ENCODE measurements at places on chromosomes 2 and 18.
A peak's percentile ranks its signal among the peaks of the same experiment; 100 is the strongest.

DNA sequence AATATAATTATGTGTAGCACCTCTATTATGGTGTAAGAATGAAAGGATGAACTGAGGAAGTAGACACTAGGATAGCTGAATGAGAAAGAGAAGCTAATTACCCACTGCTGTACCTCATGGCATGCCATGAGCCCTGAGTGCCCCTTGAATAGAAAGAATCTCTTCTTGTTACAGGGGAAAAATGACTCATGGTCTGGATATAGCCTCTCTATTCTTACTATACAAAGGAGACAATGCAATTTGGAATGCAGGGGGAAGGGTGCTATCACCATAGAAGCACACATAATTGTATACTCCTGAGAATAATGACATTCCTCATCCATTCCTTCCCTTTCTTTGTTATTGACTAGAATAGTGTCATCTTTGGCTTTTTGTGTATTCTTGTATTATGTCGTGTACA lies 385.2 kb downstream of the CDH7 start:
- no peak overlapping the region for H3K4me3 ChIP-seq
- H3K4me1 ChIP-seq: no peaks in the 10 kb centered on the region
- DNase-seq: peak; percentile 19
- peak overlapping the region; percentile 54 for H3K27ac ChIP-seq
- H3K27me3 ChIP-seq: no peaks in the 10 kb centered on the region

- H3K4me1 ChIP-seq: peaks cover 6% of the 10 kb centered on the region
- H3K27me3 ChIP-seq: no peaks in the 10 kb centered on the region
- H3K4me3 ChIP-seq: no peak overlapping the region
Measured at GRCh38 chr2:234514099-234514498, 17.2 kb upstream of the ARL4C start.

GRCh38 chr2:219522111-219523030 lies 8.1 kb downstream of the ASIC4 start:
- no peaks in the 10 kb centered on the region for H3K36me3 ChIP-seq
- peaks cover 31% of the 10 kb centered on the region for H3K27me3 ChIP-seq
- H3K27ac ChIP-seq: no peak overlapping the region
- peaks cover 14% of the 10 kb centered on the region for H3K4me1 ChIP-seq
- no peak overlapping the region for H3K4me3 ChIP-seq

DNA sequence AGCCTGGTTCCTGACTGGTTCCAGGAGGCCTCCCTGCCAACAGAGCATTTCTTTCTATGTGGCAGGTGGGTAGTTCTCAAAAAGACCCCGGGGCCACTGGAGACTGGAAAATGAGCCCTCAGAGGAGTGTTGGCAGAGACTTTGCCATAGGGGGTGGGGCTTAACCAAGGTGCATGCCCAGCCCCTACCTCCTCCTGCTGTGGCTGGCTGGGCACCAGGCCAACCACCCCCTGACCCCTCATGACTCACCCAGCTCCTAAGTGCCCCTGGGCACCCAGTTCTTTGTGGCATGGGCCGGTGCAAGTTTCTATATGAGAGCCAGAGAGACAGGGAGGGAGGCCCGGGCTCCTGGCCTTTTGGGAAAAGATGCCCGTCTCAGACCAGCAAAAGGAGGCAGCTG lies 98.2 kb upstream of the SMAD2 start:
- no peaks in the 10 kb centered on the region for H3K36me3 ChIP-seq
- no peak overlapping the region for H3K4me3 ChIP-seq
- no peak overlapping the region for H3K27ac ChIP-seq
- peaks cover 6% of the 10 kb centered on the region for H3K4me1 ChIP-seq

GRCh38 chr2:45373534-45373933 lies 237.5 kb downstream of the SRBD1 start:
- H3K36me3 ChIP-seq: no peaks in the 10 kb centered on the region
- H3K27me3 ChIP-seq: no peaks in the 10 kb centered on the region
- DNase-seq: no peak
- H3K4me3 ChIP-seq: no peak overlapping the region

DNA sequence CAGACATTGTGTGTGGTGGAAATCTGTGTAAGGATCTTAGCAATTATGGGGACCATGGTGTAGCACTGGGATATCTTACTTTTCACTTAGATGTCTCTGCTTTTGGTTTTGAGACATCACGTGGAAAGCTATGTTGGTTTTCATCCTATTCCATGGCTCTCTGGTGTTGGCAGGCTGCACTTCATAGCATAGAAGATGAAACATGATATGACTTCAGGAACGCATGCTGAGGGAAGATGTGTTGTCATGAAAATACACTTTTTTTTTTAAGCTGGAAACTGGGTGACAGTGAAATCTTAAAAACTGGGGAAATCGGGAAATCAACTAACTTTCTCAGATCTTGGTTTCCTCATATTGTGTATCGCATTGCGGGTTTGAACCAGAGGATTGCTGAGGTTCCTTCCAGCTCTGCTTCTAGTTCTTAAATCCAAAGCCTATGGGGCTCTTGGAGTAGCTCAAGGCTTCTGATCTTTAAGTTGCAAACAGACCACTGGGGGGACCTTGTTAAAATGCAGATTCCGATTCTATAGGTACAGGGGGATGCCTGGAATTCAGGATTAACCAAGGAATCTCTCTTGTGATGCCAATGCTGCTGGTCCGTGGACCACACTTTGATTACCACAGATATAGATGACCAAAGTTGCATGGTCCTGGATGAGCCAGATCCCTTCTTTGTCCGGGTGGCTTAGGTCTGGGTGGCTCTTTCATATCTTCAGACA lies 160.7 kb downstream of the SH3RF3 start:
- H3K4me1 ChIP-seq: peaks cover 10% of the 10 kb centered on the region
- H3K4me3 ChIP-seq: no peak overlapping the region
- H3K27ac ChIP-seq: no peak overlapping the region
- no peak for DNase-seq
- H3K27me3 ChIP-seq: no peaks in the 10 kb centered on the region

- H3K27me3 ChIP-seq: no peaks in the 10 kb centered on the region
- no peaks in the 10 kb centered on the region for H3K36me3 ChIP-seq
- no peak overlapping the region for H3K27ac ChIP-seq
- H3K4me1 ChIP-seq: peaks cover 25% of the 10 kb centered on the region
Measured at GRCh38 chr2:188601391-188601790, 309.7 kb downstream of the GULP1 start.

GRCh38 chr2:107008843-107009242 lies 122.9 kb upstream of the ST6GAL2 start:
- H3K36me3 ChIP-seq: no peaks in the 10 kb centered on the region
- no peak for DNase-seq
- no peak overlapping the region for H3K4me3 ChIP-seq
- no peaks in the 10 kb centered on the region for H3K27me3 ChIP-seq

DNA sequence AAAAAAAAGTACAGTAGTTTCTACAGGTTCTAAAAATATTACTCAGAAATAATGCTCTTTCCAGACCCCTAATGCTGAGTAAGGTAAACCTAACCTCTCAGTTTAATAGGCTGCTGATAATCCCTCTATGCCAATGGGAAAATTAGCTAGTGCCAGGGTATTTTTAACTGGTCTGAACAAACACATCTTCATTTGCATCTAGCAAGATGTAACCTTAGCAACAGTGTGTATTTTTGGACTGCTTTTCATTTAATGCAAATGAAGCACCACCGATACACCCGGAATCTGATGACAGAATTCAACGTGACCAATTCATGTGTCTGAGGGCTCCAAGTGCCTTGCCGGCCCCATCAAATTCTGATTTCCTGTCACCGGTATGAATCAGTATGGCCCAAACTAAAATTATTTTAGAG lies 47.4 kb upstream of the CYRIA start:
- no peaks in the 10 kb centered on the region for H3K36me3 ChIP-seq
- no peaks in the 10 kb centered on the region for H3K27me3 ChIP-seq
- no peak overlapping the region for H3K4me3 ChIP-seq
- no peak overlapping the region for H3K27ac ChIP-seq
- DNase-seq: no peak

GRCh38 chr2:176592216-176592615 lies 323.0 kb downstream of the MTX2 start:
- no peak for DNase-seq
- H3K36me3 ChIP-seq: no peaks in the 10 kb centered on the region
- H3K4me3 ChIP-seq: no peak overlapping the region
- no peak overlapping the region for H3K27ac ChIP-seq
- no peaks in the 10 kb centered on the region for H3K27me3 ChIP-seq

- H3K27me3 ChIP-seq: no peaks in the 10 kb centered on the region
- H3K4me1 ChIP-seq: peaks cover 31% of the 10 kb centered on the region
- H3K36me3 ChIP-seq: no peaks in the 10 kb centered on the region
- no peak overlapping the region for H3K27ac ChIP-seq
- H3K4me3 ChIP-seq: no peak overlapping the region
Measured at GRCh38 chr2:169714699-169715098, 18.9 kb upstream of the KLHL23 start.

GRCh38 chr2:152627351-152627957 lies 89.8 kb downstream of the PRPF40A start:
- peaks cover 8% of the 10 kb centered on the region for H3K36me3 ChIP-seq
- no peak overlapping the region for H3K27ac ChIP-seq
- no peak for DNase-seq
- H3K27me3 ChIP-seq: no peaks in the 10 kb centered on the region
- no peak overlapping the region for H3K4me3 ChIP-seq
- H3K4me1 ChIP-seq: peaks cover 11% of the 10 kb centered on the region

DNA sequence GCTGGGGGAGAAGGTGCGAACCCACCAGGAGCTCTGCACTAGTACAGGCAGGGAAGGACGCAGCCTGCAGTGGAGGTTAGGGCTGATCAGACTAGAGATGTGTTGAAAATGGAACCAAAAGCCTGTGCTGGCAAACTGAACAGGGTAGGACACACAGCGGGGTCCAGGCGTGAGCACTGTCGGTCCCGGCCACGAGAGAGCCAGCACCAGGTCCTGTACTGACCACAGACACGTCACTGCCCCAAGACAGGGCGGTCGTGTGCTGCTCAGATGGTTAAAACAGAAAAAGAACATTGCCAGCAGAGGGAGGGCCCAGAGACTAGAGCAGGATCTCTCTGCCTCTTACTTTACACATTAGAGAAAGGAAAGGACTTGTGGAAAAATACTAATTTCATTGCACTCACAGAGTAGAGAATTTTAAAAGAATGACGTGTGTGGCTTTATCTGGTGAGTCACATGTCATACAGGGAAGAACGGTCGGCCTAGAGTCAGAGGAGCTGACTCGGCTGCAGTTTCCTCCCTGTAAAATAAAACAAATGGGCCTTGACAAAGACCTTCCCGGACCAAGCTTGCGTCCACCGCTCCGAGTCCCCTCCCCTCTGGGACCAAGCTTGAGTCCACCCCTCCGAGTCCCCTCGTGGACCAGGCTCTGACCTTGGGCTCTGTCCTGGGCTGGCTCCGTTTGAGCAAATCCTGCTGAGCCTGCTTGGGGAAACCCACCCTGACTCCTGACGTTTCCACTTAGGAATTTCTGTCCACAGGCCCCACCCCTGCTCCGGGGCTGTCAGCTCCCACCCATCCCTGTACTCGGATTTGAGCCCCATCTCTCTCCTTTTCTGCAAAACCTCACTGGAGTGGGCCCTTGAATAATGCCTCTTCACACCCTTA lies 16.7 kb upstream of the ADI1 start:
- no peaks in the 10 kb centered on the region for H3K27me3 ChIP-seq
- peaks cover 33% of the 10 kb centered on the region for H3K36me3 ChIP-seq

- DNase-seq: no peak
- peaks cover 21% of the 10 kb centered on the region for H3K36me3 ChIP-seq
- peaks cover 29% of the 10 kb centered on the region for H3K4me1 ChIP-seq
- H3K4me3 ChIP-seq: no peak overlapping the region
- H3K27me3 ChIP-seq: no peaks in the 10 kb centered on the region
Measured at GRCh38 chr2:96819876-96820511, 3.9 kb downstream of the CNNM3 start.

GRCh38 chr2:160492401-160493226 lies 993 bp downstream of the RBMS1 start:
- H3K4me3 ChIP-seq: peak overlapping the region; percentile 85
- DNase-seq: peak; percentile 82
- H3K36me3 ChIP-seq: peaks cover 22% of the 10 kb centered on the region
- H3K27me3 ChIP-seq: no peaks in the 10 kb centered on the region

- H3K4me3 ChIP-seq: no peak overlapping the region
- H3K36me3 ChIP-seq: peaks cover 9% of the 10 kb centered on the region
- no peak for DNase-seq
Measured at GRCh38 chr2:240600451-240600961, 14.0 kb downstream of the CAPN10 start.

DNA sequence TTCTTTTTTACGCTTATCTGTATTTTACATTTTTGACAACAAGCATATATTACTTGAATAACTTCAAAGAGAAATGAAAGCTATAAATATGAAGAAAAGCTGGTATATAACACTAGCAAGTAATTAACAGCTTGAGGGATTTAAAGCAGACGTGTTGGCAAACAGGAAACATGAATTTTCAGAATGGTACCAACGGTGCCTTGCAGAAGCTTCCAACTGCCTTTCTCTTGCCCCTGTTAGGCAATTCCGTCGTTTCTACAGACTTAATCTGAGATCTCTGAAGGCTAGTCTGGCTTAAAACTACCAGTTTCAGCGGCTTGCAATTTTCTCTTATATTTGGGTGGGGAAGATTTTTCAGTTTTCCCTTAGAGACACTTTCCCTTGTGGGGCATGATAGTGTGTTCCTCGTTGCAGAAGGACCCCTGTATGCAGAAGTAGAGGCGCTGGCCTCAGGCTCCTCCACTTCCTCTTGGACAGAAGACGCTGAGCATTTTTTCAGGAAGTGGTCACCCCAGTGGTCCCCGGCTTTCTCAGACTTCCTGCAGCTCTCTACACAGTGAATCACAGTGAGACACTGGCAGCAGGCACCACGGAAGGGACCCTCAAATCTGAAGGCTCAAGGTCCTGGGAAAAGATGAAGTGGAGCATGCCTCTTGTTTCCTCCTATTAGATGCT lies 56.2 kb upstream of the SLC16A14 start:
- no peaks in the 10 kb centered on the region for H3K36me3 ChIP-seq
- DNase-seq: no peak
- no peak overlapping the region for H3K27ac ChIP-seq
- H3K4me3 ChIP-seq: no peak overlapping the region

DNA sequence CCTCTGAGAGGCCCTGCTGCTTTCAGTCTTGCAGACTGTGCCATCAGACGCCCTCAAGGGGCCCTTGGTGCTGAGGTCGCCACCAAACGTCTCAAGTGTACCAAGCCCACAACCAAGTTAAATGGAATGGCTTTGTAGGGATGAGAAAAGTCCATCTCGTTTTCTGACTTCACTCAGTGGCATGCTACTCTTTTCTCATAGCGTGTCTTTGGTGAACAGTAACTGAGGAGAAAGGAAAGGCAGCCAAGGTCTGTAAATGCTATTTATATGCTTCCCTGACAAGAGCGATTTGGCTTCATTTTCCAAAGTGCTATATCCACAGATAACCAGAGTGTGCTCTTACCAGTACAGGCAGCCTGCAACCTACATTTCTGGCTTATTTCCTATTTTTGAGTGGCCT lies 123.0 kb downstream of the MTX2 start:
- no peaks in the 10 kb centered on the region for H3K36me3 ChIP-seq
- H3K4me3 ChIP-seq: no peak overlapping the region
- no peak for DNase-seq
- no peak overlapping the region for H3K27ac ChIP-seq
- peaks cover 25% of the 10 kb centered on the region for H3K4me1 ChIP-seq
- no peaks in the 10 kb centered on the region for H3K27me3 ChIP-seq

DNA sequence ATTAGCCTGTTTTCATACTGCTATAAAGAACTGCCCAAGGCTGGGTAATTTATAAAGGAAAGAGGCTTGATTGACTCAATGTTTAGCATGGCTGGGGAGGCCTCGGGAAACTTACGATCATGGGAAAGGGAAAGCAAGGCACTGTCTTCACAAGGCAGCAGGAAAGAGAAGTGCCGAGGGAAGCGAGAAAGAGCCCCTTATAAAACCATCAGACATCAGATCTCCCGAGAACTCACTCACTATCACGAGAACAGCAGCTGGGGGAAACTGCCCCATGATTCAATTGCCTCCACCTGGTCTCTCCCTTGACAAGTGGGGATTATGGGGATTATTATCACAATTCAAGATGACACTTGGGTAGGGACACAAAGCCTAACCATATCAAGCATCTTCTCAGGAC lies 23.3 kb downstream of the RHOB start:
- peaks cover 3% of the 10 kb centered on the region for H3K4me1 ChIP-seq
- H3K36me3 ChIP-seq: no peaks in the 10 kb centered on the region
- no peak overlapping the region for H3K4me3 ChIP-seq
- no peak for DNase-seq
- no peak overlapping the region for H3K27ac ChIP-seq
- no peaks in the 10 kb centered on the region for H3K27me3 ChIP-seq
